Stimulated activated CD8-positive, alpha-beta memory T cell treated with anti-CD3 and anti-CD28 coated beads, Interleukin-12 subunit alpha, Interleukin-12 subunit beta, amount 100 ng/mL, for 1 hour (primary cell): ENCODE measurements at places on chromosomes 6 and 20.
A peak's percentile ranks its signal among the peaks of the same experiment; 100 is the strongest.

DNA sequence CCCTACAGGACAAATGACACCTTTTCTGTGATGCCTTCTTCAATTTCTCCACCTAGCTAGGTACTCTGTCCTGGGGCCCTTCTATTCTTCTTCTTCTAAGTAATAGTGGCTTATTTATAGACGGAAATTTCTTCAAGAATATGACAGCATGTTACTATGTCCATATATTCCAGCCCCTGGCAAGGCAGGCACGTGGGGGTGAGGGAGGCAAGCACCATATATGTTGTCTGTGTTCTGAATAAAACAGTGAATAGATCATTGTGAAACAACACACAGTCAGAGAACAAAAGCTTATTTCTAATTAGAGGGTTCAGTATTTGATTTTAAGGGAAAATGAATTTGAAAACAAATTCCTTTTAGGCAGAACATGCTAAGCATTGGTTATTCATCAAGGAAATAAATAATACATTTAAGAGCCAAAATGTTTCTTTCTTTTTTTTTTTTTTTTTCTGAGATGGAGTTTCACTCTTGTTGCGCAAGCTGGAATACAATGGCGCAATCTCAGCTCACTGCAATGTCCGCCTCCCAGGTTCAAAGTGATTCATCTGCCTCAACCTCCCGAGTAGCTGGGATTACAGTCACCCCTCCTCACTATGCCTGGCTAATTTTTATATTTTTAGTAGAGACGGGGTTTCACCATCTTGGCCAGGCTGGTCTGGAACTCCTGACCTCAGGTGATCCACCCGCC lies 6.2 kb downstream of the HEBP2 start:
- DNase-seq, result no peak

GRCh38 chr6:162050579-162050978 lies 677.0 kb downstream of the PRKN start:
- no peak for DNase-seq

- DNase-seq, result no peak
Observed at GRCh38 chr6:25927756-25928216, 2.7 kb downstream of the SLC17A2 start.

DNA sequence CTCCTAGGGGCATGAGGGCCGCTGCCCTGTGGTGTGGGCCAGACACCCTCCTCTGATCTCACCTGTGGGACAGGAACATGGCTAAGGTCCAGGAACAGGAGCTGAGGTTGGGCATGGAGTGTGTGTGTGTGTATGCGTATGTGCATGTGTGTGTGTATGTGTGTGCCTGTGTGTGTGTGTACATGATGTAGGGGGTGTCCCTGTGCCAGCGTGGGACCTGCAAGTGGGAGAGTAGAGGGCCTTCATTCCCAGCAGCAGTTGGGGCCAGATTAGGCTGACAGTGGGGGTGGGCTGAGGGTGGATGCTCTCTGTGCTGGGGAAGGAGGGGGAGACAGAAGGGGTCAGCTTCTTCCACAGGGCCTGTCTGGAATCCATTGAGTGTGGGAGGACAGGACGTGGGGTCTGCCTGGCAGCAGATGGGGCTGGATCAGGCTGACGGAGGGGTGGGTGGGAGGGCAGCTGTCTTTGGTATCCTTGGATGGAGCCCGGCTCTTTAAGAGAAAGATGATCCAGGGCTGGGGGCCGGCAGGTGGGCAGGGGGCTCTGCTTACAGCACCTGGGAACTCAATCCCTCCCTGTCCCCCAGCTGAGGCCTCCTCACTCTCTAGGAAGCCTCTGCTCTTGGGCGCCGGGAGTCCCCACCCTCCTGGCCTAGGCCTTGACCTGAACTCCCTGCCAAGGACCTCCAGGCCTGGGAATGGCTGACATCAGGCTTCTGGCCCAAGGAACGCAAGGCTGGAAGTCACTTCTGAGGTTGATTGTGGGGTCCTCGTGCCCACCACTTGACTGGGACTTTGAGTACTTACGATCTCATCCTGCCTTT lies 44.0 kb downstream of the SPDEF start:
- DNase-seq, result no peak

GRCh38 chr6:31737315-31737990 lies 1.1 kb upstream of the CLIC1 start:
- DNase-seq, result no peak

DNA sequence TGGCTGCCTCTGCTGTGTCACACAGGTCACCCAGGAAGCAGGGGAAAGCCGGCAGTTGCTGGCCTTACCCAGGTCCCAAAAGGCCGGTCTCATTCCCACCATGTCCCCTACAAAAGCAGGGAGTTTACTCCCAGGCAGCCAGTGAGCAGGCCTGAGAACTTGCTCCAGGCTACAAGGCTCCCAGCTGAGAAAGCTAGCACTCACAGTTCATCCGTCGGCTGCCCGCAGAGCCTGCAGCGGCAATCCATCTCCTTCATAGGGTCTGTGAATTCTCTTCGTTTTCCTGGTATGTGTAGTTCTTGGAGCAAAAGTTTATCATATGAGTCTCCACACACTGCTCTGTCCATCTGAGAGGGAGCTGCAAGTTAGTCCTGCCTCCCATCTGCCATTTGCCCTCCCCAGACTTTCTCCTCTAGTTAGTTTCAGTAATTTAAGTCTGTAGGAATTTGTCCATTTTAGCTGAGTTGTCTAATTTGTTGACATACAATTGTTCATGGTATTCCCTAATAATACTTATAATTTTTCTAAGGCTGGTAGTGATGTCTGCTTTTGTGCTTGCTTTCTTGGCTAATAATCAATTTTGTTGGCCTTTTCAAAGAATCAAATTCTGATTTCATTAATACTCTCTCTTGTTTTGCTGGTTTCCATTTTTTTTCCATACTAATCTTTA lies 135.6 kb downstream of the MAP3K4 start:
- DNase-seq, result no peak

DNA sequence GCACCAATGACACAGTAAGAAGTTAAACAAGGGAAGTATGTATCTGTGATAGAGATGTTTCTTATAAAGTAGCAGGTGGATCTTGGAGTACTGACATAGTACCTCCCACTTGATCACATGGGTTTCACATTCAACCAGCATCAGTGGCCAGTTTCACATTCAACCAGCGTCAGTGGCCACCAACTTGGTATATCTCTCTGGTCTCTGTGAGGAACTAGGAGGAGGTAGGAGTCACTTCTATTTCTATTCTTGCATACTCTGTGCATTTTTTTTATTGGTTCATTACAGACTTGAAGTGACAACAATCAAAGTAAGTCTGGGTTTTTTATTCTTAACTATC lies 200.3 kb upstream of the SIM1 start:
- DNase-seq, result no peak

DNA sequence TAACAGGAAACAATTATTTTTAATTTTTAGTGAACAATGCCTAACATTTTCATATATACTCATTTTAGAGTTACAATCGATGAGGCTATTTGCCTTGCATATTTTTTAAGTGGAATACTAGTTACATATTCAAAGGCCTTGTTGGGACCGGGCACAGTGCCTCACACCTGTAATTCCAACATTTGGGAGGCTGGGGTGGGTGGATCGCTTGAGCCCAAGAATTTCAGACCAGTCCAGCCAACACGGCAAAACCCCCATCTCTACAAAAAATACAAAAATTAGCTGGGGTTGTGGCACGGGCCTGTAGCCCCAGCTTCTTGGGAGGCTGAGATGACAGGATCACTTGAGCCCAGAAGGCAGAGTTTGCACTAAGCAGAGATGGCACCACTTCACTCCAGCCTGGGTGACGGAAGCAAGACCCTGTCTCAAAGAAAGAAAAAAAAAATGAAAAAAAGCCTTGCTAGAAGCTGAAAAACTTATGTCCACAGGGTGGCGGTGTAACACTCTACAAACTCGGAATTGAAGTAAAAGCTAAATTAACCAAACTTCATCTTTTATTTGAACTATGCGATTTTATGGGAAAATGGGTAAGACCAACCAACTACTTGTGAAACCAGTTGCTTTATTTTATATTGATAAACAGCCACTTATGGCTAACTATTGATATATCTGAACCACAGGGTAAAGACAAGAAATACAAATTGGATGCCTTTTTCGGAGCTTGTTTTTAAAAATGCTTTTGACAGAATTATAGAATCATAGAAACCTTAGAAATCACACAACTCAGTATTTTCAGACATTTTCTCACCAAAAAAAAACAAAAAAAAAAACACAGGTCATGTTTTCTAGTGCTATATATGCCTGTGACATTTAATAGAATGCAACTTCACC lies 24.1 kb upstream of the ROS1 start:
- peak; percentile 32 for DNase-seq

- no peak for DNase-seq
Observed at GRCh38 chr6:166485651-166486535, 100.6 kb downstream of the RAMACL start.

GRCh38 chr20:37885042-37885441 lies 17.9 kb upstream of the VSTM2L start:
- DNase-seq, result no peak

DNA sequence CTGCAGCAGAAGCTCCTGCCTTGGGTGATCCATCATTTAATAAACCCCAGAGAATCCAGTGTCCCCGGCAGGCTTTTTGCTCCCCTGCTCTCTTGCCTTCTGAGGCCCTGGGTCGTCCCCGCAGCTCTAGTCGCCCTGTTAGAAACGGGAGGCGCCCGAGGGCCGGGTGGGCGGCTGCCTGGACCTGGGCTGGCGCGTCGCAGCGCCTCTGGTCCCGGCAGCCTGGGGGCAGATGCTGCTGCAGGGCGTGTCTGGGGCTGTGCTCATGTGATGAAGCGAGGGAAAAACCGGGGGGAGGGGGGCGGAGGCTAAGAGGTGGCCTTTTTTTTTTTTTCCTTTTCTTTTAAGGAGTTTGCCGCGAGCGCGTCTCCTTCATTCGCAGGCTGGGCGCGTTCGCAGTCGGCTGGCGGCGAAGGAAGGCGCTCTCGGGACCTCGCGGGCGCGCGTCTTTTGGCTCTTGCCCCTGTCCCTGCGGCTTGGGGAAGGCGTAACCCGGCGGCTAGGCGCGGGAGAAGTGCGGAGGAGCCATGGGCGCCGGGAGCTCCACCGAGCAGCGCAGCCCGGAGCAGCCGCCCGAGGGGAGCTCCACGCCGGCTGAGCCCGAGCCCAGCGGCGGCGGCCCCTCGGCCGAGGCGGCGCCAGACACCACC lies 394 bp downstream of the AKAP12 start:
- DNase-seq, result no peak

GRCh38 chr20:37297066-37297736 lies 7.7 kb downstream of the MANBAL start:
- DNase-seq, result no peak

DNA sequence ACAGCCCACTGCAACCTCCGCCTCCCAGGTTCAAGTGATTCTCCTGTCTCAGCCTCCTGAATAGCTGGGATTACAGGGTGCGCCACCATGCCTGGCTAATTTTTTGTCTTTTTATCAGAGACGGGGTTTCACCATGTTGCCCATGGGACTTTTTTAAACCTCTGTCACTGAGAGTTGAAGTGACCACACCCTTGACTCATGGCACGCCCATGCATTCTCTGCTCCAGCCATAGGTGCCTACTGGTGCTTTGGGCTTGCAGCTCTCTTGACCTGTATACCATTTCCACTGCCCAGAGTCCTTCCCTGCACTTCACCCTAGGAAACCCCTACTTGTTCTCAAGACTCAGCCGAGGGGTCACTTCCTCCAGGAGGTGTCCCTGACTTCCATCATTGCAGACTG lies 2.4 kb upstream of the SCRT2 start:
- DNase-seq, result no peak

- DNase-seq, result no peak
Observed at GRCh38 chr20:18004384-18005031, 35.7 kb downstream of the MGME1 start.

- DNase-seq, result no peak
Observed at GRCh38 chr6:20349225-20349624, 52.5 kb upstream of the E2F3 start.

GRCh38 chr6:39831701-39832100 lies 39.5 kb downstream of the DAAM2 start:
- no peak for DNase-seq

- no peak for DNase-seq
Observed at GRCh38 chr6:142316791-142317368, 15.1 kb downstream of the ADGRG6 start.

- DNase-seq, result no peak
Observed at GRCh38 chr6:3766214-3766613, 14.7 kb upstream of the PXDC1 start.

GRCh38 chr6:127103482-127103881 lies 15.0 kb upstream of the RSPO3 start:
- no peak for DNase-seq

DNA sequence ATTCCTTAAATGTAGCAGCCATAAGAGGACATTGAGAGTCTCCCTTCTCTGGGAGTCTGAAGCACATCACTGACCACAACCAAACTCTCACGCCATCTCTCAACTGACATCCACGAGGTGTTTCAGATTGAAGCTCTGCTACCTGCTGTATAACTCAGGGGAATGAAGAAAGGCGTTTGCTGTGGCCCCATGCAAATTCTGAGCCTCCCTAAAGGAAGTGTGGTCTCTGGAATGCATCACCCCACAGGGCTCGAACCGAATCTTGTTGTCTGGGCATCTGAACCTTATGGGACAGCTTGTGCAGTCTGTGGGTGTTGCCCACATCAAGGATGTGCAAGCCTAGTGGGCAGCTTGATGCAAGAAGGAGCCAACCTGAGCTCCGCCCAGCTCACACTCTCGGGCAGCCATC lies 10.9 kb downstream of the PMEPA1 start:
- DNase-seq, result no peak

GRCh38 chr6:3088968-3089367 lies 20.7 kb downstream of the RIPK1 start:
- no peak for DNase-seq

DNA sequence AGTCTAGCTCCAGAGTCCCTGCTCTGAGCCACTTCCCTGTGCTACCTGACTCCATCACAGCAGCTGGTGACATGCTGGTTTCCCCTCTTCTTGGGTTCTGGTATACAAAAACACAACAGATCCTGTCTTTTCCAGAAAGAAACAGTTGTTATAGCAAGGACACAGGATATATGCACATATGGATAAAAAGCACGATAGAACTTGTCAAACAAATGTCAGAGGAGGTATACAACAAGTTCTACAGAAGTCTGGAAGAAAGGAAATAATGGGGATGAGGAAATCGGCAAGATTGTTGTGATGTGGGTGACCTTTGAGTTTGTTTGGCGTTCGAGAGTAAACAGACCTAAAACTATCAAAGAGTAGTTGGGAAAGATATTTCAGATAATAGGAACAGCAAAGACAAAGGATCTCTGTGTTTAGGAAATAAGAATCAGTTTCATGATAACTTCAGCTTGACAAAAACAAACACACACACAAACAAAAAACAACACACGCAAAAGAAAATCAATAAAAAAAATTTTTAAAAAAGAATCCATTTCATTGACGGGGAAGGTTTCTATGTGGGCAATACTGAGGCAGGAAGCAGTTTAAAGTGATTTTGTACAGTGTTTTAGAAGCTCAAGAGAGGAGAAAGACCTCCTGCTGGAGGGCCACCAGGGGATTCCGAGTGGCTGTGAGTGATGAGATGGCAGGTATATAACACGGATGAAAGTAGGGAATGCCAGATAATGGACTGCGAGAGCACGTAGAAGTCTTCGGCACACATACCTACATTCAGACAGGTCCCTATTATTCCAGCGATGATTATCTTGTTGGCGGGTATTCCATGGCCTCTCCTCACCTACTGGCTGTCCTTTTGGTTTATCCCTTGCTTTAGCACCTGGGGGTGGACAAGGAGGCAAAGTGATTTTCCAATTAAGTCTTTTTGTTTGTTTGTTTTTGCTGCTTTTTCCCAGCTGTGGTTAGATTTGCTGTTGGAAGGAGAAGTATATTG lies 174.9 kb downstream of the HS3ST5 start:
- no peak for DNase-seq

- no peak for DNase-seq
Observed at GRCh38 chr20:48186915-48187314, 401.6 kb upstream of the SULF2 start.

GRCh38 chr20:14407336-14407735 lies 69.9 kb upstream of the FLRT3 start:
- DNase-seq, result no peak

GRCh38 chr6:14589175-14589574 lies 471.6 kb downstream of the CD83 start:
- no peak for DNase-seq
